ENCODE measurements at places on chromosomes 7 and 10.

GRCh38 chr10:22911889-22912762, 15.7 kb upstream of the ARMC3 start:
- DNase-seq: no peak

- no peak for DNase-seq
Observed at GRCh38 chr7:1024876-1025742, 19.2 kb upstream of the GPR146 start.

- DNase-seq: peak; percentile 17
Observed at GRCh38 chr7:27551803-27552400, 110.8 kb downstream of the HIBADH start.

DNA sequence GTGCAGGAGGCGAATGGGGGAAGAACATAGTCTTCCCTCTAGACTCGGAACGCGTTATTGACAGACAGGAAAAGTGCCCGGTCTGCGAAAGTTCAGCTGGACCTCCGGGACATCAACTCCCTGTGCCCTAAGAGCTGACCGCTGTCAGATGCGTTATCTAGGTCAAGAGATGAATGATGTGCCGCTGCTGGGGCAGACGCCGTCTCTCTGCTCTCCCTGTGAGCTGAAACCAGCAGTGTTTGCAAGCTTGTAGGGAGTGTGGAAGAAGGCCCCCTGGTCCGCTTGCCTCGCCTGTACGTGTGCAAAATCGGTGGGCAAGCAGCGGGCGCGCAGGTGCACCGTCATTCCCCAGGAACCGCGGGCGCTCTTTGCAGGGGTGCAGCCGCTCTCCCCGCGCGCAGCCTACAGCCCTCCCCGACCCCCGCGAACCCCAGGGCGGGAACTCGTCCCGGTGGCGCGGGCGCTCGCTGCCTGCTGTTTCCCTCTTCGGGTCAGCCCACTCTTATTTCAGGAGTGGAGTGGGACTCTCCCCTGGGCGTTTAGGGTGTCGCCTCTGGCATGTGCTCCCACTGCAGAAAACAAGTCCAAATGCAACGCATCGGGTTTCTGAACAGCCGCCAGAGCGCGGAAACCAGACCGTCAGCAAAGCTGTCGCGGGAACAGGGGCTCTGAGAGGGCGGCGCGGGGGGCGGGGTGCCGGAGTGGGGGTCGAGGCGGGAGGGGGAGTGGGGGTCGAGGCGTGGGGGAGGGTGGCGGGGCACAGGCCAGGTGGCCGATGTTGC, 1.8 kb upstream of the PFKFB3 start:
- peak; percentile 34 for DNase-seq

DNA sequence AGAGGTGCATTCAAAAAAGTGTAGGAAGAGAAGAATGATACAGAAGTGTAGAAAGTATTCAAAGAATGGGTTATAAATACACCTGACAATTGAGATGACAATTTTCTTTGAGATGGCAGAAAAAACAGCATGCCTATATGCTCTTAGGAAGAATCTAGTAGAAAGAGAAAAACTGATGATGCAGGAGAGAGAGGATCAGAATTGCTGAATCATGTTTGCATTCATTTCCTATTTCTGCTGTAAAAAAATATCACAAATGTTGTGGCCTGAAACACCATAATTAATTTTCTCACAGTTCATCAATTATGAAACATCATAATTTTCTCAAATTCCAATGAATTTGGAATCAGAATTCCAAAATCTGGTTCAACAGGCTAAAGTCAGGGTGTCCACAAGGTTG, 9.8 kb upstream of the AKR1C1 start:
- DNase-seq: no peak

DNA sequence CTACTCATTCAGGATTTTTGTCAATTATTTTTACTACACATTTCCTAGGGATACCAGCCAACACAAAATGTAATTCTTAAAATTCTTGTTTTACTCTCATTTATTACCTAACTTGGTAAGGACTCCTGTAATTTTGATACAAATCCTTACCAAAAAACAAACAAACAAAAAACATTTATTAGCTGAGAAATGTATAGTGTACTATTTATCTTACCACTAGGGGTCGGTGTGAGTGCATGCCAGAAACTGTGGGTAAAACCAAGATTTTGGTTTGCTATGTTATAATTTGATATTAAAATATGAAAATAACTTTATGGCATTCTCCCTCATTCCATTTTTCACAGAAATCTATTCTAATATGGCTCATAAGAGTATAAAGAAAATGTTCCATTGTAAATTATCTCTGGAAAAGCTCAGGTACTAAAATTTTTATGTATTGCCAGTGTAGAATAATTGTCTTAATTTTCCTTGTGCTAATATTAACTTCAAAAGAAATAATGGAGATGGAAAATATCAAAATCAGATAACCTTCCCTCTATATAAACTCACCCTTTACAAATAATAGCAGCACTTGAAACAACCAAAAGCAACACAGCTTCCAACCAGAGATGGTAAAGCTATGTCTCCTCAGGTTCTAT, 290.8 kb upstream of the PCDH15 start:
- DNase-seq: peak; percentile 5

GRCh38 chr10:96858038-96858705, 26.1 kb downstream of the LCOR start:
- DNase-seq: no peak

DNA sequence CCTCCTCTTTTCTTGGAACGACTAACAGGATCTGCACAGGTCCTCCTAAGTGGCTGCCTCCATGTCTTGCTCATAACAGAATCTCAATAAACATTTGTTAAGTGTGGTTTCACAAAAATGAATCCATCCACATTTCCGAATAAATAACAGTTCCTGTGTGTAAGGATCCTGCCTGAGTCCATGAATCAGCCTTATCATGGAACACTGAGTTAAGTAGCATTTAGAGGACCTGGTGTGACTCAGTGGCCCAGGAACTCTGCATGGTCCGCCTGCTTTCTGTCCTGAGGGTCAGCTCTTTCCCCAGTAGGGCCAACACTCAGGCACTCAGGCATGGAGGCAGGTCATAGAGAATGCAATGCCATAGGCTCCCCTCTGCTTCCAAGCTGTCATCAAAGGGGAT, 15.8 kb upstream of the C10orf90 start:
- no peak for DNase-seq

GRCh38 chr7:141359262-141359661, 191.9 kb upstream of the AGK start:
- DNase-seq: no peak

- no peak for DNase-seq
Observed at GRCh38 chr7:74615933-74616780, 41.4 kb upstream of the GTF2I start.

GRCh38 chr7:47303014-47303694, 278.8 kb downstream of the TNS3 start:
- no peak for DNase-seq

- DNase-seq: peak; percentile 36
Observed at GRCh38 chr10:47047577-47048525, 136.6 kb downstream of the PTPN20 start.

- no peak for DNase-seq
Observed at GRCh38 chr10:129912166-129912917, 51.7 kb downstream of the EBF3 start.

- no peak for DNase-seq
Observed at GRCh38 chr10:69394020-69394419, 22.7 kb downstream of the TACR2 start.

- no peak for DNase-seq
Observed at GRCh38 chr10:79402951-79403350, 42.5 kb downstream of the ZCCHC24 start.

GRCh38 chr10:5989756-5990155, 12.4 kb upstream of the IL15RA start:
- DNase-seq: no peak

DNA sequence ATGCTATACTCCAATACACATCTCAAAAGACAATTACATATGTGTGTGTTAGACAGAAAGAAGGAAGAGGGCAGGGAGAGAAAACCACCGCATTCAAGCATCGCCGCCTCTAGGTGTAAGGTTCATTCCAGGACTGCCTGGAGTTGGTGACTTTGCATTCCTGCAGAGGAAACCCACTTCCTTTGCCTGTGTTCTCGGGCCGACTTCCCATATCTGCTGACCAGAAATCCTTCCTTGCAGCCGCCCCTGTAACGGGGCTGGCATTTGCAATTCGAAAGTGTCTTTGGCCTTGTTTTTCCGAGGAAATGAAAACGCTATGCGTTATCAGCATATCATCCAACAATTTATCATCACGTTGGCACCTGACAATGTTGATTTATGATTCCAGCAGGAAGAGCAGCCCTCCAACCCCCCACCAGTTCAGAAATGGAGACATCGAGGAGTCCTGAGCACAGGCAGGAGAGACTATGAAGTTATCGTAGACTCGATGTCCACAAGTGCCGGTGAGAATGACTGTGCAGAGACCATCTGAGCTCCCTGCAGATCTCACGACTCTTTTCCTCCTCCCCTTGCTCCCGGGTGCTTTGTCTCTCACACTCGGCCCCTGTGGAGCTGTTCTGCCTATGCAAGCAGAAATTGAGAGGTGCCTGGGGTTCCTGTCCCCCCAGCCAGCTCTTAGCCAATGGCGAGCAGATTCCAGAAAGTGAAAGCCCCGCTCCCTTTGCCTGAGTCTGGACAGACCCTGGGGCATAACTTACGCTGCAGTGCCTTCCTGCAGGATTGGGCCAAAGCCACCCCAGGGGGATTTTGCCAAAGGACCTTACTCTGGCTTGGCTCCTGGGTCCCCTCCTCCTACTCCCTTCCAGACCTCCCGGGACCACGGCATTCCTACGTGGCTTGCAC, 68.9 kb upstream of the FOXK1 start:
- DNase-seq: no peak

GRCh38 chr7:112538726-112539255, 58.0 kb downstream of the LSMEM1 start:
- no peak for DNase-seq

- DNase-seq: no peak
Observed at GRCh38 chr10:130481076-130481930, 345.1 kb downstream of the GLRX3 start.

GRCh38 chr7:130481898-130482297, 10.0 kb upstream of the MEST start:
- DNase-seq: no peak

DNA sequence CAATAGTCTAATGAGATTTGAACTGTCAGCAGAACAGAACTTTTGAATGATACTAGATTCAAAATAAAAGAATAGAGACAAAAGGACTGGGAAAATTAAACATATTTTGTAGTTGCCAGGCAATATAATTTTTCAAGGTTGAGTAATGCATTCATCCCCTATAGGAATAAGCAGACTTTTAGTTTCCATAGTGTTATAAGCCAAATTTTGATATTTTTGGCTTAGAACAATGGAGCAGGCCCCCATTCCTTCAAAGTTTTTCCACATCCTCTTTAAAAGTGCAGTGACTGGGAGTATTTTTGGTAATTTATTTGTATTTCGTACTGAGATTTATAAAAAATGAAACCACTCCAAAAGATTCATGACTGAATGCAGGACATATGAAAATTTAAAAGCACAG, 24.0 kb downstream of the MEOX2 start:
- DNase-seq: no peak

GRCh38 chr7:114539575-114539974, 125.0 kb downstream of the FOXP2 start:
- no peak for DNase-seq

GRCh38 chr7:23654508-23654907, 25.5 kb upstream of the FAM221A start:
- DNase-seq: peak; percentile 16

DNA sequence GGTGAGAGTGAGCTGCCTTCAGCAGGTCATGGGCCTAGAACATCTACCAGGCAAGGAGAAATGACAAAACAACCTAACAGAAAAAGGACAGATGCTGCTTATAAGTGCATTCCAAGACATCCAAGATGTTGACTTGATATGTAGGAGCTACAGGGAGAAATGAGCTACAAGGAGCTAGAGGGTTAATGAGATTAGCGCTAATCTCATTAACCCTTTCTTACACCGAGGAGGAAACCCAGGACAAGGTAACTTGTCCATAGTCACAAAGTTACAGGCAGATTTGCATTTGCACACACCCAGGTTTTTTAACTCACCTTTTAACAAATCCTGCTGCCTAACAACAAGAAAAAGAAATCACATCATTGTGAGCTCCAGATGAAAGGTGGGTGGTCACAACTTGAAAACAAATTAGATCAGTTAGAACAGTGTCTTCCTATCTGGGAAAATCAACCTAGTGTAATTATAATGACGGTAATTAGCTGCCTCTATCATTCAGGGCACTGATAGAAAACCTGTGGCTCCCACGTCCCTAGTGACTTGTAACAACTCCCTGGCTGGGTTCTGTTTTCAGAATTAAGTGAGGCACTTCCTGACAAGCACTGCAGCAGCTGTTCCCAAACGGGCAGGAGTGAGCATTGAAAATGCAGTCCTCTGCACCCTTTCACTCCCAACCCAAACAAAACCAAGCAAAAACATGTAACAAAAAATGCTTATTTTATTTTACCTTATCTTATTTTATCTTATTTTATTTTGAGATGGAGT, 5.7 kb downstream of the KIAA1549 start:
- DNase-seq: no peak

GRCh38 chr10:66214721-66215404, 711.0 kb upstream of the LRRTM3 start:
- no peak for DNase-seq

- no peak for DNase-seq
Observed at GRCh38 chr7:151381098-151381347, 28.8 kb downstream of the WDR86 start.

DNA sequence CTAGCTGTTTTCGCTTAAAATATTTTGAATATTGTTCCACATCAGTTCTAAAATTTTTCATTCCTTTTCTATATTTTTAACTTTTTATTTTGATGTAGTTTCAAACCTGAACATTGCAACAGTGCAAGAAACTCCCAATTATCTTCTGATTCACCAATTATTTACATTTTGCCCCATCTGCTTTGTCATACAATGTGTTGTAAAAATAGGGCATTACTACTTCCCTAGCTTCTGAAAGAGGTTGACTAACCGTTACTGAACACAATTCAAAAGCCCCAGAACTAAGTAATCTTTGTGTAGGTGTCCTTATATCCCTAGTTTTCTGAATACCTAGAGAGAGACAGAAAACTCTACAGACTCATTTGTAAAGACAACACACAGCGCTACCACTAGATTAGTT, 86.7 kb downstream of the AVL9 start:
- DNase-seq: no peak

DNA sequence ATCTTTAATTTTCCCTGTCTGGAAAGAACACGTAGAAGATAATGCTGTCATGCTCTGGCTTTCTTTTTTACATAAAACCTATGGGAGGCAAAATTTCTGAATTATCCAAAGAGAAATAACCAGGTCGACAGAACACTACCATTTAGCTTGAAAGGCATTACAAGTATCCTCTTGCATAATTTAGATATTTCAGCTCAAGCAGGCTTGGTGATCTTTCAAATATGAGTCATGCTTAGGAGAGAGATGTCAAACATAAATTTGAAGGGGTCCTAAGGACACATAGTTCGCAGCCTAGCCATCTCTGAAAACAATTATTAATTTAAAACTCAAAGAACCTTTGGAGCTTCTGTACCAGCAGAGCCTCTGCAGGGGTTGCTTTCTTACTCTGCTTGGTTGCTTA, 100.9 kb downstream of the FAS start:
- no peak for DNase-seq

- no peak for DNase-seq
Observed at GRCh38 chr7:80942261-80943041, 23.6 kb upstream of the SEMA3C start.
